ENCODE measurements at places on chromosomes 16 and 17. TPM values are rescaled to one million over a fixed set of nuclear protein-coding genes. Genes with fewer than 3 reads are reported as not detected.

The IRF8 gene
- 210 TPM for total RNA-seq

The SMIM36 gene
- total RNA-seq: not detected

The SCIMP gene
- total RNA-seq: 0.72 TPM

The MPV17L gene
- total RNA-seq: not detected

The RNF227 gene
- 5.8 TPM for total RNA-seq

The RNF43 gene
- 0.50 TPM for total RNA-seq

The KRT36 gene
- total RNA-seq: not detected

The ICAM2 gene
- total RNA-seq: 79.1 TPM

The CSH1 gene
- not detected for total RNA-seq

Data from OCI-LY7 (cell line).